ENCODE measurements at places on chromosomes 1 and 21.

GRCh38 chr1:27116697-27117096, 38.2 kb downstream of the SLC9A1 start:
- no peak for DNase-seq

DNA sequence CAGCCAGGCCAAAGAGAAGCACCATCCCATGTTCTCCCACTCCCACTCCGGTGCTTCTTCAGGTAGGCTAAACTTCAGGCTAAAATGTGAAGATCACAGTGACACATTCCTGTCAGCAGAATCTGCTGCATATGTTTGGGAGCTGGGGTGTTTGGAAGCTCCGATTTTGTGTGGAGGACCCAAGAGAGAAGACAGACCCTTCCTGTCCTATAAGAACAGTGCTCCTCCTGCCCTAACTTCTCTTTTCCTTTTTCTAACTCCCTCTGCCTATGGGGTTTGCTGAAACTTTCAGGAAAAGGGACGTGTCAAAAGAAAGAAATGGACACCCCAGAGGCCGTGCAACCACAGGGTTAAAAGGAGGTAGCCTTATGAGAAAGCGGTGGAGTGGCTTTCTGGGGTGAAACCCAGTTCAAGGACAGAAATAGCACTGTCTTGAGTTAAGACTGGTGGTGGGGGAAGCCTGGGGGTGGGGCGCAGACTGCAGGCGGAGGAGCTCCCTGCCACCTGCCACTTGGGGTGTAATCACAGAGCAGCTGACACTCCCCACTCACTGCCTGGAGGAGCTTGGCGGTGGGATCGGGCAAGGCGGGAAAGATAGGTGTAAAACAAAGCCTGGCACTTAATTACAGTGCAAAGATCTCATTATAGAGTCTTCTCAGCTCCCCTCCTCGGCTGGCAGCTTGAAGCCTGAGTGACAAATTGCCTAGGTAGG, 645 bp upstream of the TLR5 start:
- DNase-seq, result peak; percentile 58

DNA sequence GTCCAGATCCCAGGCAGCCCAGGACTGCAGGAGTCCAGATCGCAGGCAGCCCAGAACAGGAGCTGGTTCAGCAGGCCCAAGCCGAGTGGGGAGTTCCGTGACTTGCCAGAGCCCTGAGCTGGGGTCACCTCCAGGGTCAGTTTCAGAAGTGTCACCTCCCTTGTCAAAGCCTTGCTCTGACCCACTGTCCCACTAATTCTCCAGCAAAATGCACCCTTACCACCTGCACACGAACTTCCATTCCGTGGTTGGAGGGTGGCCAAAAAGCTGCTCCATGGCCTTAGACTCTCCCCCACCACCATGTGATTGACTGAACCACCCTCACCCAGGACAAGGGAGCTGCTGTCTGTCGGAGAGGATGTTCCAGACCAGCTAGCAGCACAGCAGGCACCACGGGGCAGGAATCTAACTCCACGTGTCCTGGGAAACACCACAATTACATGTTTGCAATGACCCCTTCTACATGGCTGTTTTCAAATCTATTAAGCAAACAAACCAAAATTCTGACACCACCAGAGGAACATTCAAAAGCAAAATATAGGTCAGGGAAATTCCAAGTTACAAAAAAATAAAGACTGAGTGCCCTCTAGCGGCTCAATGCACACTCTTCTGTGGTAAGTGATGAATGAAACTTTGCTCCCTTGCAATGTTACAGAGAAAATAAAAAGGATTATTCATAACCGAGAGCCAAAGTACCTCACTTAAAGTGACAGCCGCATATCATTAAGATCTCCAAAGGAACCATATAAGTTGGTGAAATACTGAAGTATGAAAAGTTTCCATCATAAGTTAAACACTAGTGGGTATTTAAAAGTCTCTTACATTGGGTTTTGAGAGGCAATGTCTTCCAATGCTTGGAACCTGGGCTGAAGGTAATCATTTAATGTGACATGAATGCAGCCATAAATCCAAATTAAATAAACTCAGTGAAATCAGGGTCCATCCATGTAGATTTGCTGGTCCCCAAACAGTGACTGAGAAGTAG, 76.3 kb downstream of the NPHP4 start:
- peak; percentile 56 for DNase-seq

- DNase-seq, result no peak
Measured at GRCh38 chr1:33222381-33222780, 33.9 kb upstream of the ZNF362 start.

GRCh38 chr1:151048645-151049032, 1.1 kb downstream of the C1orf56 start:
- no peak for DNase-seq

DNA sequence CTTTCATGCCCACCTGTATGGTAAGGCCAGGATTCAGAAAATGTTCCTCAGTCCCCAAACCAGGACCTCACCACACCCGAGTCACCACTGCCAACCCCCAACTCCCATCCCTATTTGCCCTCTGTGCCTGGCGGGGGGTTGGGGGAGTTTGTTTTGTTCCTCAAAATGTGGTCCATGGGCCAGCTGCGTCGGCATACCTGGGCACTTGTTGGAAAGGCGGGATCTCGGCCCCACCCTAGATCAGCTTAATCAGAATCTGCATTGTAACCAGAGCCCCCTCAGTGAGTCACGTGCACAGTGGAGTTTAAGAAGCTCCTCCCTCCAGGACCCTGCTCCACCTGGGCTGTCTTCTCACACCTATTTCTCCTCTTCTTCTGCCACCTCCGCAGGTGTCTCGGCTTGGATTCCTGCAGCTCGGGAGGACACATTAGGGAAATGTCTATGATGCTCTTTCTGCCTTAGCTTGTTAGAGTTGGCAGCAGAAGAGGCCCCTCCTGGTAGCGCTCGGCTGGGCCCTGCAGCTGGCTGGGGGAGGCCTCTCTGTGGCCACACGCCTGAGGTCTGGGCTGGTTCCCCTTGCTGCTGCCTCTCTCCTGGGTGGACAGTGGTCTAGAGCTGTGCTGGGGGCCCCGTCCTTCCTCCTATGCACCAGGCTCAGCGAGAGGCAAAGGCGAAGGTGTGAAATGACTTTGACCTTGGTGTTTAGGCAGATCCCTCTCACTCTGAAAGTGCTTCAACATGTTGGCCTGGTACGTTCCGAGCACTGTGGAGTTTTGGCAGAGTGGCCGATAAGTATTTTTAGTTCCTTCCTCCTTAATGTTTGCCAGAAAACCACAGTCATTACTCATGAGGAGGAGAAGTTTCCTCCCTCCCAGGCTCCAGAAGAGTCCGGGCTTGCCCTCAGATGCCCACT, 41.8 kb upstream of the CAMTA1 start:
- DNase-seq, result peak; percentile 53

GRCh38 chr1:162710345-162710744, 78.1 kb downstream of the DDR2 start:
- DNase-seq, result no peak

DNA sequence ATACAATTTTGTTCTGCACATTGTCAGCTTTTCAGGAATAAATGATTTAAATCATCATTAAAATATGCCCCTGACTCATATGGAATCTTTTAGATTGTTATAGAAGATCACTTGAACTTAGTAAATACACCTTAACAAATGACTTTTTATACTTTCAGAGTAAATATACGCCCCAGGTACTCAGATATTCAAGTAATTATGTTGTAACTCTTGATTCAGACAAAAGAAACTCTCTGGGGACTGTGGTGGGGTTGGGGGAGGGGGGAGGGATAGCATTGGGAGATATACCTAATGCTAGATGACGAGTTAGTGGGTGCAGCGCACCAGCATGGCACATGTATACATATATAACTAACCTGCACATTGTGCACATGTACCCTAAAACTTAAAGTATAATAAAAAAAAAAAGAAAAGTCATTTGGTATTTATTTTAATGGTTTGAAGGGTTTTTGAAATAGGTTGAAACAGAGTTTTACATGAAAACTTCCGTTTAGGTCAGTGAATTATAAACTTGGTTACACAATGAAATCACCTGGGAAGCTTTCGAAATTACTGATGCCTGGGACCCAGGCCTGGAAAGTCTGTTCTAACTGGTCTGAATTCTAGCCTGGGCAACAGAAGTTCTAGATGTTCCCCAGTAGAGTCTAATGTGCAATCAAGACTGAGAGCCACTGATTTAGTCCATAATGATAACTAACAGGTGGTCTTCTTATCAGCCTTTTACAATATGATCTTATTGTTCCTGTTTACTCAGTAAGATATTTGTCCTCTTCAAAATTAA, 320.5 kb upstream of the NR5A2 start:
- DNase-seq, result no peak

DNA sequence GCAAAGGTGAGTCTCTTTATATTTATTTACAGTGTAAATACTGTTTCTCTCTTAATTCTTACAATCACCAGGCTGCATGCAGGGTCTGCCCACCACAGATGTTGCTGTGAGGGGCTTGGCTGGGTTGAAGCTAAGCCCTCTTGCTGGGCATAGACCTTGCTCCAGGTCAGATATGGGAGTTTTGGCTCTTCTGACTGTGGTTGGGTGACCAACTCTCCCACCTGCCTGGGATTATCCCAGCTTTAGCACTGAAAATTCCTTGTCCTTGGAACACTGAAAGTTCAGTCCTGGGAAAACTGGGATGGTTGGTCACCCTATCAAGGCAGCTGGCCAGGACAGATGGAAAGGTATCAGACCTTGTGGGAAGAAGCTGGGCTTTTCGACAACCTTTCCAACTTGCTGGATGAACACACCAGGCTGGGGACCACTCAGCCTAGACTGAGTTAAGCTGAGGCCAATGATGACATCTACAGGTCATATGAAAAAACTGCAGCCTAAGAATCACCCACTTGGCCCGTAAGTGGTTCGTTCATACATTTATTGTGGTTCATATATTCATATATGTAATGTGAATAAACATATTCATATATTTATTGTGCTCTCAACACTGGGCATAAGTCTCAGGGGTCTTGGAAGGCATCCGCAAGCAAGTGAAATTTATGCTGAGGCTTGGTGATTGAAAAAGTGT, 26.6 kb upstream of the HPDL start:
- DNase-seq, result peak; percentile 49

DNA sequence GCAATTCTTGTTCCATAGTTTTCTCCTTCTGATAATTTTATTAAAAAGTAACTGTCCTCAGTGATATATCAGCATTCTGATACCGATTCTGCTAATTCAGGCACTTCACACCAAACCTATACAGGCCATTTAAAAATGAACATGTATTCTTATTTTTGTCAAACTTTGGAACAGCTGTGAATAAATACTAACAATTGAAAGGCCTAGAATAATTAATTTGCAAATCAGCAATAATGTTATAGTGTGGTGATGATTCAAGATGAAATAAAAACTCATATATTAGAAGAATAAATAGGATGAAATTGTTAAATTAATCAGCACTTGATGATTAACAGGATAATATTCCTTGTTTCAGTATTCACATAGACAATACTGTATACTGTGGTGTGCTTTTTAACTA, 9.9 kb downstream of the CDKN2C start:
- no peak for DNase-seq

DNA sequence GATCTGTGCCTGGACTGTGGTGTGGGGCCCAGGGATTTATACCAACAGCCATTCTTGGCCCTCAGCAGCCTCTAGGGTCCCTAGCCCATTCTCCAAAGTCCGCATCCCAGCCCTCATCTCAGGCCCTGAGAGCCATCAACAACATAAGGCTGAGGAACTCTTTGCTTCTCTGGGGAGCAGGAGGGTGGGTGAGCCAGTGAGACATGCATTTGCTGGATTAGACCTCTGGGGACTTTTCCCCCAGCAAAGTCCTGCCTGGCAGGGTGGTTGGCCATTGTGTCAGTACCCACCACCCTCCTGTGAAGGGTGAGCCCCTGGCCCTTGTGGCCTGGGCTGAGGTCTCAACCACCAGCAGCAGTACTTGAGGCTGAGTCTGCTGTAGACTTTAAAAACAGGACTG, 24.2 kb upstream of the FAM20B start:
- DNase-seq, result no peak

DNA sequence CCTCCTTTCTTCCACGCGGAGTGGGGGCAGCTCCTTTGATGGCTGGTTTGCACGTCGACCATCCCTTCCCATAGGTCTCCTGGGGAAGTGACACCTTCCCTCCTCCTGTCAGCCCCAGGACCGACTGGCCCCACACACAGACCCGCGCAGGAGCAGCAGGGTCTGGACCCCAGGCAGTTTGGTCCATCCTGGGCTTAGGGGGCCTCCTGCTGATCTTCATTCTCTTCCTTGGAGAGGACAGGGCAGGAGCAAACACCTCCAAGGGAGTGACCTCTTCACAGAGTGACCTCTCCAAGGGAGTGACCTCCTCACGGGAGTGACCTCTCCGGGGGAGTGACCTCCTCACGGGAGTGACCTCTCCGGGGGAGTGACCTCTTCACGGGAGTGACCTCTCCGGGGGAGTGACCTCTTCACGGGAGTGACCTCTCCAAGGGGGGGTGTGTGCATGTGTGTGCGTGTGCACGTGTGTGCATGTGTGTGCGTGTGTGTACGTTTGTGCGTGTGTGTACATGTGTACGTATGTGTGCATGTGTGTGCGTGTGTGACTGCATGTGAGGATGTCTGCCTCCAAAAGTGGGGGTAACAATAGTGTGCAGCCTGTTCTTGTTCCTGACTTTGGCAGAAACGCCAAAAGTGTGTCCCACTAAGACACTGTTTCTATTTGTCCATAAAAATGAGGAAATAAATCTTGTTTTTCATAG, 29.8 kb downstream of the COL6A1 start:
- no peak for DNase-seq

- no peak for DNase-seq
Measured at GRCh38 chr21:40373761-40374160, 473.2 kb downstream of the DSCAM start.

DNA sequence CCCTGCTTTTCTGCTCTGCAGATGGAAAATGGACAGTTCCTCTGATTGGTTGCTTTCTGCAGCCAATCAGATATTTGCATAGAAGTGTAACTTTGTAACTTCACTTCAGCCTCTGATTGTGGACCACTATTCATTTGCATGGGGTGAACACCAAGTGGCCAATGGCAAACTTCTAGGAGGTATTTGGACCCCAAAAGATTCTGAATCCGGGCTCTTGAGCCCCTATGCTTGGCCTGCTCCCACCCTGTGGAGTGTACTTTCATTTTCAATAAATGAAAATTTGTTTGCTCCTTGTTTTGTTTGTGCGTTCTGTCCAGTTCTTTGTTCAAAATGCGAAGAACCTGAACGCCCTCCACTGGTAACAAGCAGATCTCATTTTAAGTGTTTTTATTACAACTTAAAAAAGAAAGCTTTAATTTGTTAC, 6.4 kb upstream of the GSTM4 start:
- DNase-seq, result no peak

DNA sequence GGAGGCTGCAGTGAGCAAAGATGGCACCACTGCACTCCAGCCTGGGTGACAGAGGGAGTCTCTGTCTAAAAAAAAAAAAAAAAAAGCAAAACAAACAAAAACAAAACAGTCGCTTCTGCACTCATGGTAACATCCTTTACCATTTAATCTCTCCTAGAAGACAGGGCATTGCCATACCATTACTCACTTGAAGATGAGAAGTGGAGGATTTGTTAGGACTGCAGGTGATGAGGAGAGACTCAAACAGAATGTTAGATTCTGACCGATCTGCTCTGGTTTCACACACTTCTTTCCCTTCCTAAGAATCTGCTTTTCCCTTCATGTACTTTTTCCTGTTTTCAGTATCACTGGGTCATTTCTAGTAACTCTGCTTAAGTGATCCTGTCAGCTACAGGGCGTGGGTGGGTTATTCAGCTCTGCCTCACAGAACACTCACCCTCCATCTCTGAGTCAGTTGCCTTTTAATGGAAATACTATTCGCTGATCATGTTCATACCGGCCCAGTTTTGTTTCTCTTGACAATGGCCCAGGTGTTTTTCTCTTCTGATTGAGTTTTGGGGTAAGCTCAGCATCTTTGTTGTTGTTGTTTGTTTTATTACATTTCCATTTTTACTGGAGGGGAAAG, 148.0 kb upstream of the ERG start:
- DNase-seq, result peak; percentile 24

GRCh38 chr1:190904091-190904695, 426.5 kb upstream of the BRINP3 start:
- no peak for DNase-seq
